ENCODE measurements at places on chromosomes 3 and 15.
A peak's percentile ranks its signal among the peaks of the same experiment; 100 is the strongest.

GRCh38 chr3:48112813-48113212, 75.4 kb downstream of the CDC25A start:
- H3K36me3 ChIP-seq: no peaks in the 10 kb centered on the region
- no peaks in the 10 kb centered on the region for H3K27me3 ChIP-seq
- peak overlapping the region; percentile 64 for H3K4me3 ChIP-seq

- H3K4me1 ChIP-seq: peaks cover 26% of the 10 kb centered on the region
- DNase-seq: no peak
- H3K36me3 ChIP-seq: peaks cover 2% of the 10 kb centered on the region
- no peak overlapping the region for H3K27ac ChIP-seq
- H3K27me3 ChIP-seq: no peaks in the 10 kb centered on the region
Observed at GRCh38 chr15:59524331-59524731, 86.3 kb downstream of the FAM81A start.

DNA sequence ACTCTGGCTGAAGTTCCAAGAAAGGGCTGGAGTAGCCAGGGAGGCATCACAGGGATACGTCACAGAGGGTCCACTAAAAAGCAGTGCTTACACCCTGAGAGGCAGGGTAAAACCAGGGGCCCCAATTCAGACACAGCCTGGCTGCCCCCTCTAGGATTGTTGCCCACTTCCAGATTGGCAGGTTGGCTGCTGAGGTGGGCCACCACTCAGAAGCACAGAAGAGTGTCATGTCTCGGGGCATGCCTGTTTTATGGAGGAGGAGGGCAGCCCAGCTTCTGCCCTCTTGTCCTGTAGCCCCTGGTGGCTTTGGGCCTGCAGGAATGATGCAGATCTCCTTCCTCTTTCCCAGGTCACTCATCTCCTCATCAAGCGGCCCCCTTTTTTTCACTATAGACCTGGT, 24.0 kb downstream of the NOX5 start:
- DNase-seq: no peak
- H3K27me3 ChIP-seq: peaks cover 33% of the 10 kb centered on the region
- H3K36me3 ChIP-seq: no peaks in the 10 kb centered on the region
- no peak overlapping the region for H3K27ac ChIP-seq
- H3K4me1 ChIP-seq: no peaks in the 10 kb centered on the region

DNA sequence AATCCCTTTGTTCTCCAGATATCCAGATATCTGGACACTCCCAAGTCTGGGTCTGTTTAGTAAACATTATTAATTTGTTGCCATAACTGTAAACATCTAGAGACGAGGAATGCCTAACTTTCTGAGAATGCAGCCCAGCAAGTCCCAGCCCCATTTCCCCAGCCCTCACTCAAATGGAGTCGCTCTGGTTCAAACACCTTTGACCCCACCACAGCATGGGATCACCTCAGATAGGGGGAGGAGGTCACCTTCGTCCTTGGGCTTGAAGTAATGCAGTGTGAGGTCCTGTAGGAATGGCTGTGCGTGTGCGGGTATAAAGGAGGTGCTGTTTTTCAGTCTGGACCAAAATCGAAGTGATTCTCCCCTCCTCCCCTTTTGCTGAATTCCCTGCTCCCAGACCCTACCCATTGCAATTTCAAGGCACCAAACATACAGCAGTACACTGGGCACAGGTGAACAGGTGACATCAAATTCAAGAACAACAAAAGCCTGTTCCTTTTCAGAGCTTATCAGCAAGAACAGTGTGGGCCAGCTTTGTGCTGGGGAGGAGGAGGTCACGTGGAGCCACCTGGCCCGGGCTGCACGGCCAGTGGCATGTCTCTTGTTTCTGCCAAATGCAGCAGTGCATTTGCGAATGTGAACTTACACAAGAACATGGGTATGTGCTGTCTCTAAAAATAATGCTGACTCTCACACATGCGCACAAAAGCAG, 57.5 kb upstream of the TRPM1 start:
- H3K4me3 ChIP-seq: no peak overlapping the region
- H3K4me1 ChIP-seq: peaks cover 4% of the 10 kb centered on the region

DNA sequence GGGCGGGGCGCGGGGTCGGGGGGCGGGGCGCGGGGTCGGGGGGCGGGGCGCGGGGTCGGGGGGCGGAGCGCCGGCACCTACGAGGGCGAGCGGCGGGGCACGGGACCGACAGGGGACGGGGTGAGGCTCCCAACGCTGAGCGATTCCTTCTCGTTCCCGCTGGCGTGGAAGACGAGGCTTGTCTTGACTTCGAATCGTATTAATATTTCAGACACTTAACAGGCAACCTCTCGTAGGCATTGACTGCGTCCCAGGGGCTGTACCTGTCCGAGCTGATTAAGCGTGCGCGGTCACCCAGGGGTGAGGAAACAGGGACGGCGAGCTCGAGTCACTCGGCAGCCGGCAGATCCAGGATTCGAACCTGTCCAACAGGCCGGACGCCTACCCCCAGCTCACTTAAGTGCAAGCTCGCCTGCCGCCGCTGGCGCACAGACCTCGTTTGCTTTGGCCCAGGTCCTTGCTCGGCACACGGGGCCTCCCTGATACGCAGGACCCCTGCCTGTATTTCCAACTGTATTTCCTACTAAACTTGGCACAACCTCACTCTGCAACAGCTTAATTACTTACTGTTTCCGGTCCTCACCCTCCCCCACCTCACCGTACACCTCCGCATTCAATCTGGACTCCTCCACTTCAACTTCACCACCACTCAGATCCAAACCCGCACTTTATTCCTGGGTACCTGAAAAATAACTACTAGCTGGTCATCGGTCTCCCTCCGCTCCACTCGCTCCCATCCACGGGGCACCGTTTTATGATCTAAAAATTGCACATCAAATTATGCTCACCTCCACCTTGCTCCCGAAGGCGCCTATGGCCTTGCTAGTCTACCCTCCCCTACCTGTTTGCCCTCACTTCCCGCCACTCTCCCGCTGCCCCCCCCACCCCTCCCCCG, 722 bp upstream of the ZXDC start:
- DNase-seq: no peak
- peaks cover 38% of the 10 kb centered on the region for H3K4me1 ChIP-seq
- peak overlapping the region; percentile 79 for H3K4me3 ChIP-seq
- no peaks in the 10 kb centered on the region for H3K27me3 ChIP-seq

- no peak for DNase-seq
- H3K36me3 ChIP-seq: no peaks in the 10 kb centered on the region
- peaks cover 3% of the 10 kb centered on the region for H3K27me3 ChIP-seq
- H3K4me3 ChIP-seq: no peak overlapping the region
- peaks cover 18% of the 10 kb centered on the region for H3K4me1 ChIP-seq
Observed at GRCh38 chr15:78228356-78228996, 5.9 kb downstream of the ACSBG1 start.

DNA sequence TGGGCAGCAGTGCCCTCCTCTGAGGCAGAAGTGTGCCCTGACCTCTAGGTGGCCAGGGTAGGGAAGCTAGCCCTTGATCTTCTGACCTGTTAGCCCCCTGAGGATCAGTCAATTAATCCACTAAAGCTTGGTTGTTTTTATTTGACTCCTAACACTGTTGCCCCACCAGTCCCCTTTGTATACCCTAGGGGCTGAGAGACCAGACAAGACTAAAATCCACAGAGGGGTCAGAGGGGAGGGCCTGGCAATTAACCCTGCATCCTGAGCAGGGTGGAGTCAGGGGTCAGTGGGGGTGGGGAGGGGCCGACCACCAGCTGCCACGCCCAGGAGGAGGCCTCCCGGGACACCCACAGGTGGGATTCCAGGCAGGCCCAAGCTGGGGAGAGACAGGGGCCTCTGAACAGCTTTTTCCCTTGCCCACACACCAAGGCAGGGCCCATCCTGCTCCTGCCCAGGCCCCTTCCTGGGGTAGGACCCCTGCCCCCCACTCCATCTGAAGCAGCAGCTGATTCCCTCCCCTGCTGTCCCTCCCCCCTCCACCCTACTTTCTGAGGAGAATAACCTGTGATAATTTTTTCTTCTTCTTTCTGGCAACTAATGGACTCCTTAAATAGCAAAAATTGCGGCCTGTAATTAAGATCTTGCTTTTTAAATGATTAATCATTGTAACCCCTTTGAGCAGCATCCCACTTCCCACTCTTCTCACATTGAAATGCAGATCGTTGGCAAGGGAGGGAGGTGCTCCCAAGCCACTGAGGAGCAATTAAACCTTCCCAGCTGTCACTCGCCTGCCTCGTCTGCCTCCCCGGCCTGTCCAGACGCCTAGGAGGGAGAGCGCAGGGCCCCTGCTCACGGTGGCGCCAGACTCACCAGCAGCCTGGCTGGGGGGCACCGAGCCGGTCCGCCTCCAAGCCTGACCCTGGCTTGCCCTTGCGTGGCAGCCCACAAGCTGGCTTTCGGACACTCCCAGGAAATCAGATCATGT, 51.9 kb downstream of the RHCG start:
- no peak overlapping the region for H3K4me3 ChIP-seq
- H3K36me3 ChIP-seq: no peaks in the 10 kb centered on the region
- no peaks in the 10 kb centered on the region for H3K4me1 ChIP-seq
- DNase-seq: no peak
- no peak overlapping the region for H3K27ac ChIP-seq

DNA sequence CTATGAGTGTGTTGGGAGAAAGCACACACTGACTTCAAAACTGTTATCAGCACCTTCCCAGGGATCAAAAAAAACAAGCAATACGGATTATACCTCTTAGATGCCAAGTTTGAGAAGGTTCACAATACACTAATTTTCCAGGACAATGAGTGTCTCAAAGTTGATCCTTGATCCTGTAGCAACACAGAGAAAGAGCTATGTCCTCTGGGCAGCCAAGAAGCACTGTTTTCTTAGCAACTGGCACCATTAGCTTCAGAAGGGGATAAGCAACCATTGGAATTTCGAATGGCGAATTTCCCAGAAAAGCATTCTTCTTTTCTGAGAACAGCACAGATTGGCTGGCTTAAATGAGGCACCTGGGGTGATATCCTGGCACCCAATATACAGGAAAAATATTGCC, 270.3 kb upstream of the RORA start:
- H3K27me3 ChIP-seq: peaks cover 60% of the 10 kb centered on the region
- H3K4me1 ChIP-seq: no peaks in the 10 kb centered on the region
- H3K4me3 ChIP-seq: no peak overlapping the region
- no peaks in the 10 kb centered on the region for H3K36me3 ChIP-seq
- no peak overlapping the region for H3K27ac ChIP-seq

DNA sequence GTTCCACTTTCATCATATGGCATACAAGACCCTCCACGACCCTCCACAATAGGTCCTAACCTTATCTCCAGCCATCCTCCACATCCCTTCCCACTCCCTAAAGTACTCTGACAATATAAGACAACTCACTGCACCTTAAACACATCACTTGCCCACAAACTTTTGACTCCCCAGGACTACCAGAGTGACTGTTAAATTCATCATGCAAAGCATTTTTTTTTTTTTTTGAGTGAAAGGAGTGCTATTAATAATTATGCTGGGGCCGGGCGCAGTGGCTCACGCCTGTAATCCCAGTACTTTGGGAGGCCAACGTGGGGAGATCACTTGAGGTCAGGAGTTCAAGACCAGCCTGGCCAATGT, 55.8 kb downstream of the OSBPL10 start:
- H3K36me3 ChIP-seq: no peaks in the 10 kb centered on the region
- no peak overlapping the region for H3K4me3 ChIP-seq
- H3K27me3 ChIP-seq: peaks cover 23% of the 10 kb centered on the region
- DNase-seq: no peak

- no peaks in the 10 kb centered on the region for H3K4me1 ChIP-seq
- no peak overlapping the region for H3K4me3 ChIP-seq
- DNase-seq: no peak
- H3K36me3 ChIP-seq: no peaks in the 10 kb centered on the region
Observed at GRCh38 chr3:124456506-124456905, 273.7 kb upstream of the UMPS start.

Measured in central memory CD8-positive, alpha-beta T cell (primary cell).